Dermis blood vessel endothelial cell (primary cell): ENCODE measurements at places on chromosomes 13 and 19. TPM values are rescaled to one million over a fixed set of nuclear protein-coding genes. Genes with fewer than 3 reads are reported as not detected.

SETDB2 gene
- 9.9 and 10.7 TPM in 2 replicates for total RNA-seq

TSKS gene
- total RNA-seq = 0.17 TPM in 1 of 2 replicates, not detected in the other

CBLC gene
- total RNA-seq = not detected in 2 replicates

DNA sequence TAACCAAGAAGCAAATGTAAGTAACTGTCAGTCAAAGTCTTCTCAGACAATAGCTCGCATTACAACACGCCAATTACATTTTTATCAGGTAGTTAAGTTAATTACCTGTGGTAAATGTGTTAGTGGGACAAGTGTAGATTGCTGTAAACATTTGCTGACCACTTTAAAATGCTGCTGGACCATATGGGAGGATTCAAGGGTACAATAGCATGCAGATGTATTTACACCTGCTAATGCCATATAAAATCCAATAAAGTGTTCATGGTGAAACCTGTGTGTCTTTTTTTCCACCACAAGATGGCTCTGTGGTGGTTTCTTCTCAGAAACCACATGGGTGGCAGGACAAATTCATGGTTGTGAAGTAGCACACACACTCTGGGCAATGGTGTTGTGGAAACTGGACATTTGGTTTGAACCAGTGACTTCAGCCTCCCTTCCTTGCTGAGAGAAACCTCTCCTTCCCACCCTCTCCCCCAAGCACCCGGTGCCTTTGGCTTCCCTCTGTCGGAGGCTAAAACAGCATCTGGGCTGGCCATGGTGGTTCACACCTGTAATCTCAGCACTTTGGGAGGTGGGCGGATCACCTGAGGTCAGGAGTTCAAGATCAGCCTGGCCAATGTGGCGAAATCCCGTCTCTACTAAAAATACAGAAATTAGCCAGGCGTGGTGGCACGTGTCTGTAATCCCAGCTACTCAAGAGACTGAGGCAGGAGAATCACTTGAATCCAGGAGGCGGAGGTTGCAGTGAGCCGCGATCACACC lies 18.1 kb upstream of the GTF3A start:
- DNase-seq = peak; percentile 71

GRCh38 chr19:14758816-14759215 lies 19.5 kb downstream of the ADGRE2 start:
- no peak for DNase-seq

DNA sequence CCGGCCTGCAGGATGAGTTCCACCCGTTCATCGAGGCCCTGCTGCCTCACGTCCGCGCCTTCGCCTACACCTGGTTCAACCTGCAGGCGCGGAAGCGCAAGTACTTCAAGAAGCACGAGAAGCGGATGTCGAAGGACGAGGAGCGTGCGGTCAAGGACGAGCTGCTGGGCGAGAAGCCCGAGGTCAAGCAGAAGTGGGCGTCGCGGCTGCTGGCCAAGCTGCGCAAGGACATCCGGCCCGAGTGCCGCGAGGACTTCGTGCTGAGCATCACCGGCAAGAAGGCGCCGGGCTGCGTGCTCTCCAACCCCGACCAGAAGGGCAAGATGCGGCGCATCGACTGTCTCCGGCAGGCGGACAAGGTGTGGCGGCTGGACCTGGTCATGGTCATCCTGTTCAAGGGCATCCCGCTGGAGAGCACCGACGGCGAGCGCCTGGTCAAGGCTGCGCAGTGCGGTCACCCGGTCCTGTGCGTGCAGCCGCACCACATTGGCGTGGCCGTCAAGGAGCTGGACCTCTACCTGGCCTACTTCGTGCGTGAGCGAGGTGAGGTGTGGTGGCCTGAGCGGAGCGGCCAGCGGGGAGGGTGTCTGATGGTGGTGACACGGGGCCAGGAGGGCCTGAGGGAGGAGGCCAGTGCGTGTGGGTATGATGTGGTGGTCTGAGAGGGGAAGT lies 15.5 kb downstream of the NFIC start:
- DNase-seq = no peak

DNA sequence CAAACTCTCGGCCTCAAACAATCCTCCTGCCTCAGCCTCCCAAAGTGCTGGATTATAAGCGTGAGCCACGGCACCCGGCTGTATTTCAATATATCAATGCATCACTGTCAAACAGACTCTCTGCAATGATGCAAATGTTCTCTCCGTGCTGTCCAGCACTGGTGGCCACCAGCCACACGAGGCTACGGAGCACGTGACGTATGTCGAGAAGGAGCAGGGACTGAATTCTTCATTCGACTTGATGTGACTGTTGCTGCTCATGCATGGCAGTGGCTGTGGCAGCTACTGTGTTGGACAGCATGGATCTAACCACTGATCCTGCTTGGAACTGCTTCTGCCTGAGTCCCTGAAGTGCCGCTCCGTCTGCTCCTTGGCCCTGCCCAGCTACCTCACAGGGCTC lies 9.8 kb downstream of the LRRC4B start:
- no peak for DNase-seq

GRCh38 chr19:32165141-32165540 lies 180.3 kb upstream of the ZNF507 start:
- no peak for DNase-seq
